ENCODE measurements at places on chromosomes 7 and 10. TPM values are rescaled to one million over a fixed set of nuclear protein-coding genes. Genes with fewer than 3 reads are reported as not detected.

- H3K27ac ChIP-seq = no peak overlapping the region
- no peak overlapping the region for H3K4me3 ChIP-seq
- H3K36me3 ChIP-seq = no peaks in the 10 kb centered on the region
- DNase-seq = no peak
These were observed 190.9 kb downstream of the XPNPEP1 start for GRCh38 chr10:109732254-109732965.

DNA sequence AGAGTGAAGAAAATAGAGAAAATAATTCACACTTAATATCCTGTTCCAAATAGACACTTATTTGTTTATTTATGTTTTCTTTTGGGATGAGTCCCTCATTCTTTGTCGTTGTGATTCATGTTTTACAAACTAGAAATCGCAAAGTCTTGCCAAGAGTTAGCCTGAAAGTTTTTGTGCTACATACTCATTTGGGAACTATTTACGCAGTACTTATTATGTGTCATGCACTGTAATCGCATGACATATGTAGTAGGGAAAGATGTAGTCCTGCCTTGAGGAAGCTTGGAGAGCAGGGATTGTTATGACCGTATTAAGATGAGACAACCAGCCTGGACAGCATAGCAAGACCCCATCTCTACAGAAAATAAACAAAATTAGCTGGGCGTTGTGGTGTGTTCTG lies 189.3 kb downstream of the ABCA13 start:
- H3K27me3 ChIP-seq = no peaks in the 10 kb centered on the region
- H3K4me1 ChIP-seq = no peaks in the 10 kb centered on the region
- no peak overlapping the region for H3K27ac ChIP-seq
- no peak overlapping the region for H3K4me3 ChIP-seq
- H3K36me3 ChIP-seq = no peaks in the 10 kb centered on the region

DNA sequence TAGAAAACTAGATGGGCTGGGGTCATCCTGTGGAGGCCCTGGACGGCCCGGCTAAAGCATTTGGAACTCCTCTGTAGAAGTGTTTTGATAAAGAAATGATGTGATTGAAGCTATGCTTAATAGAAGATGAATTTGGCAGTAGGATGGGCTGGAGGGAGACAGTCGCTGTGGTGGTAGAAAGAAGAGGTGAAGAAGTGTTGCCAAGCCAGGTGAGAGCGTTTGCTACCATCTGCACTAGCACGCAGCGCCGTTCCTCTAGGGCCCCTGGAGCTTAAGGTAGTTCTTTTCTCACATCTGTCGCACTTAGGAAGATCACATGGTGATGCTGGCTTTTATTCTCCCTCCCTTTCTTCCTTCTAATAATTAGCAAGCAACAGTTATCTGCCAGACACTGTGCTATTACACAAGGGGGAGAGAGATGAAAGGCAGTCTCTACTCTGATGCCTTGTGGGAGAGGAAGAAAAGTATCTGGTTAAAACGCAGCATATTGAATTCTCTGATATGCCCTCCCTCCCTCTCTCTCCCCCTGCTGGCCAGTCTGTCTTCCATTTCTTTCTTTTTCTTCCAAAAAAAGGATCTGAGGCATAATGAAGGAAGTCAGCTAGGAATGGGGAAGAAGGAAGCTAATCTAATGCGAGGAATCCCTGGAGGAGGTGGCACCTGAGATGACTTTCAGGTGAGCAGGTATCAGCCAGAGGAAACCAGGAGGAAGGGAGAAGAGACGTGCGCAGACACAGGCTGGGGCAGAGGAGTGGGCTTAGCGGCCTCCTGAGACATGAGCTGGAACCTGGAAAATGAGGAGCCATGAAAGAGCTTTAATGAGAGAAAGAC lies 162.3 kb upstream of the KLF14 start:
- peak overlapping the region; percentile 74 for H3K27ac ChIP-seq
- H3K4me1 ChIP-seq = peaks cover 82% of the 10 kb centered on the region
- H3K27me3 ChIP-seq = no peaks in the 10 kb centered on the region
- DNase-seq = no peak

The WDR86 gene
- 1.1 TPM for total RNA-seq

- H3K4me1 ChIP-seq = no peaks in the 10 kb centered on the region
- no peak overlapping the region for H3K27ac ChIP-seq
- no peaks in the 10 kb centered on the region for H3K36me3 ChIP-seq
- H3K27me3 ChIP-seq = peaks cover 2% of the 10 kb centered on the region
- no peak overlapping the region for H3K4me3 ChIP-seq
These were observed 513.8 kb upstream of the AKR1E2 start for GRCh38 chr10:4312051-4312835.

The MRC1 gene
- total RNA-seq = not detected

GRCh38 chr7:36820527-36821170 lies 96.4 kb upstream of the AOAH start:
- H3K4me1 ChIP-seq = no peaks in the 10 kb centered on the region
- no peak overlapping the region for H3K4me3 ChIP-seq
- DNase-seq = no peak
- H3K36me3 ChIP-seq = peaks cover 5% of the 10 kb centered on the region
- no peak overlapping the region for H3K27ac ChIP-seq

The CABCOCO1 gene
- not detected for total RNA-seq

GRCh38 chr7:48411619-48412018 lies 240.4 kb downstream of the ABCA13 start:
- no peak for DNase-seq
- no peaks in the 10 kb centered on the region for H3K36me3 ChIP-seq
- H3K27me3 ChIP-seq = no peaks in the 10 kb centered on the region

DNA sequence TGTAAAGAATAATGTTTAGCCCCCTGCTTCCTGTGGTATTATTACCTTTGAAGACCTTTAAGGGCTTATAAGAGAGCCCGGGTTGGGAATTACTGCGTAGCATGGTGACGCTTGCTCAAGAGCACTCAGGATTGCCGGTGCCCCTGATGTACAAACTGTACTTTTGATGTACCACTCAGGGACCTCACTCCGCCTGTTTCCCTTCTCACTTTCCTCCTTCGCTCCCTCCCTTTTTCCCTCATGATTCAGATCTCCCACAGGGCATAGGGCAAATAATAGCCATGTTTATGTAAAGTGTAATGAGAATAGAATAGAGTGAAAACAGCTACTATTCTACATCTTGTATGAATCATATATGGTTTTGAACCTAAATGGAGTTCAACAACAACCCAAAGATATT lies 77.8 kb upstream of the PDCD4 start:
- peaks cover 3% of the 10 kb centered on the region for H3K27me3 ChIP-seq
- DNase-seq = no peak
- H3K4me3 ChIP-seq = no peak overlapping the region
- no peaks in the 10 kb centered on the region for H3K36me3 ChIP-seq
- H3K27ac ChIP-seq = no peak overlapping the region
- H3K4me1 ChIP-seq = no peaks in the 10 kb centered on the region

DNA sequence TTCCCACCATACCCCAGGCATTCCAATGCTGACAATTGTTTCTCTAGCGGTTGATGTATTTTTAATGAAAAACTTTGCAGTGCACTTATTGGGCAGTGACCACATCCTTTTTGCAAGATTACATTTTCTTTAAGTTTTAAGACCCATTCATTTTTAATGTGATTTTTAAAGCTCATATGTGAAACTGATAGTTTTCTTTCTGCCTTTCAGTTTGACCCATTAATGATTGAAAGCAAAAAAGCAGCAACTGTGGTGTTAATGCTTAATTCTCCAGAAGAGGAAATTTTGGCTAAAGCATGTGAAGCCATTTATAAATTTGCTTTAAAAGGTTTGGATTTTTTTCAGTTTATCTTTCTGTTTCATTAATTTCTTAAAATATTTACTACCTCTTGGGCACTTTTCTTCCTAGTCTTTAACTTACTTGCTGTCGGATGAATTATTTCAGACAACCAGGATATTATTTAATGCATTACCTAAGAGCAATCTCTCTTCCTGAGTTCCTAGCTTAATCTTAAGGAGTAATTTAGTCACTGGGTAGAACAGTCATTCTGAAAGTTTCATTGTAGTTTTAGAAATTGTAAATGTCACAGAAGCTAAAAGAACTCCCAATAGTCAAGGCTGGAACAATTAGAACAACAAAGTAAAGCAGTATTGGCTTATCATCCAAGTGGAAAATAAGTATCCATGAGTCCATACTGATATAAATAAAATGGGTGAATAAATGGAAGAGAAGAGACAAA lies 18.3 kb downstream of the ARMC3 start:
- no peak for DNase-seq
- H3K4me3 ChIP-seq = no peak overlapping the region
- peaks cover 13% of the 10 kb centered on the region for H3K4me1 ChIP-seq
- peaks cover 4% of the 10 kb centered on the region for H3K36me3 ChIP-seq
- no peak overlapping the region for H3K27ac ChIP-seq

The RAB19 gene
- 4.3 TPM for total RNA-seq

DNA sequence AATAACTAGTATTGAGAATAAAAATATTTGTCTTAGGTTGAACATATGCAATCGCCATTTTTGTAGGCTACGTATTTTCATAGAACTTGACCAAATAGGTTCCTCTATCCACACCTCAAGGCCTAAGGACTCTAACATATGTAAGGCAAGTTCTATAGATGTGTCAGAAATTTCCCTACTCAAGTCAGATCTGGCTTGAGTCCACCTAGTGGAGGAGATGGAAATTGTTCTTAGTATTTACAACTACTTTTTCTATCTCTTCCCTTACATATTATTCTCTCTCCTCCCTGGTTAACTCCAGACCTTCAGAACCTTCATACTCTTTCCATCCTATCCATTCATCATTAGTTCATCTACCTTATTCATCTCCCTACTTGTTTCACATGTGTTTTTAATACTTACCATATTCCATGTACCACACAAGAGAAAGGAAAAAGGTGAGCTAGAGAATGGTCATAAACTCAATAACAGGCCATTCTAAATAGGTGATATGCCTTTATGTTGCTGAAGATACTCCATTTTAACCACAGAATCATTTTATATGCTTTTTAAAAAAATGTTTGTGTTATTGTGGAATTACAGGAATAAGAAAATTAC lies 174.5 kb upstream of the HDAC9 start:
- H3K4me3 ChIP-seq = no peak overlapping the region
- no peak overlapping the region for H3K27ac ChIP-seq
- no peaks in the 10 kb centered on the region for H3K27me3 ChIP-seq
- no peaks in the 10 kb centered on the region for H3K36me3 ChIP-seq
- no peaks in the 10 kb centered on the region for H3K4me1 ChIP-seq

GRCh38 chr7:80790877-80791276 lies 128.0 kb downstream of the SEMA3C start:
- no peaks in the 10 kb centered on the region for H3K4me1 ChIP-seq
- no peaks in the 10 kb centered on the region for H3K36me3 ChIP-seq
- no peaks in the 10 kb centered on the region for H3K27me3 ChIP-seq
- no peak overlapping the region for H3K4me3 ChIP-seq
- DNase-seq = no peak

DNA sequence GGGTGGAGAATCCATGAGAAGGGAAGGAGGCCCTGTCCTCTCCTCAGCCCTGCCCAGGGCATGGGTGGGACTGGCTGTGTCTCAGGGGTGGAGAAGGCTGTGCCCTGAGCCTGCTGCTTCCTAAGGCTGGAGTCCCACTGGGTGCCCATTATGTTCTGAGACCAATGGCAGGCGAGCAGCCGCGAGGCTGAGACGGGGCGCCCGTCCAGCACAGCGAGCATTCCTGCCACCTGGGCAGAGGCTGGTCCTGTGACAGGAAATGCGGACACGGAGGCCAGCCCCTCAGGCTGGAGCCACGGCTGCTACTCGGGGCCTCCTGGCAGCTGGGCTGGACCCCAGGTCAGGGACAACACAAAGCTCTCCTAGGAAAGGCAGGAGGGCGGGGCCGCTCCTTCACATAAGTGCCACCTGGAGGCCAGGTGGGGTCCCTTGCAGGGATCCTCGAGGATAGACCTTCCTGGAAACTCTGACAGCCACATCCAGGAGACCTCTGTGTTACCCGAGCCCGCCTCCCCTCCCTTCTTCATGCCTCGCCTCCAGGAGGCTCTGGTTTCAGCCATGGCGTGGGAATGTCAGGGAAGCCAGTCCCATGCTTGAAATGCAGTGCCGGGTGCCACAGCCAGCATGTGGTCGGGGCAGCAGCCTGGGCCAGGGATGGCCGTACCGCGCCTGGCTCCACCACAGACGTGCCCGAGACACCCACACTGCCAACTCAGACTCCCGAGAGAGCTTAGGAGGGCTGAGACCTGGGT lies 173.9 kb downstream of the USP6NL start:
- no peak overlapping the region for H3K27ac ChIP-seq
- no peak overlapping the region for H3K4me3 ChIP-seq
- no peak for DNase-seq
- no peaks in the 10 kb centered on the region for H3K36me3 ChIP-seq
- peaks cover 20% of the 10 kb centered on the region for H3K4me1 ChIP-seq

GRCh38 chr10:94192974-94193373 lies 169.8 kb downstream of the NOC3L start:
- H3K27me3 ChIP-seq = peaks cover 7% of the 10 kb centered on the region
- H3K4me1 ChIP-seq = no peaks in the 10 kb centered on the region
- DNase-seq = no peak
- no peak overlapping the region for H3K4me3 ChIP-seq
- no peaks in the 10 kb centered on the region for H3K36me3 ChIP-seq

The CLCN1 gene
- not detected for total RNA-seq

The ACTL6B gene
- not detected for total RNA-seq

- peak; percentile 93 for DNase-seq
- H3K4me1 ChIP-seq = peaks cover 57% of the 10 kb centered on the region
- peak overlapping the region; percentile 84 for H3K27ac ChIP-seq
- peak overlapping the region; percentile 24 for H3K4me3 ChIP-seq
- H3K36me3 ChIP-seq = peaks cover 15% of the 10 kb centered on the region
These were observed 6.1 kb upstream of the VCL start for GRCh38 chr10:73991884-73992245.

The EPDR1 gene
- total RNA-seq = 0.18 TPM

The PARD3 gene
- 0.15 TPM for total RNA-seq

The CPA1 gene
- total RNA-seq = not detected

The ZC3HAV1L gene
- 17.8 TPM for total RNA-seq

DNA sequence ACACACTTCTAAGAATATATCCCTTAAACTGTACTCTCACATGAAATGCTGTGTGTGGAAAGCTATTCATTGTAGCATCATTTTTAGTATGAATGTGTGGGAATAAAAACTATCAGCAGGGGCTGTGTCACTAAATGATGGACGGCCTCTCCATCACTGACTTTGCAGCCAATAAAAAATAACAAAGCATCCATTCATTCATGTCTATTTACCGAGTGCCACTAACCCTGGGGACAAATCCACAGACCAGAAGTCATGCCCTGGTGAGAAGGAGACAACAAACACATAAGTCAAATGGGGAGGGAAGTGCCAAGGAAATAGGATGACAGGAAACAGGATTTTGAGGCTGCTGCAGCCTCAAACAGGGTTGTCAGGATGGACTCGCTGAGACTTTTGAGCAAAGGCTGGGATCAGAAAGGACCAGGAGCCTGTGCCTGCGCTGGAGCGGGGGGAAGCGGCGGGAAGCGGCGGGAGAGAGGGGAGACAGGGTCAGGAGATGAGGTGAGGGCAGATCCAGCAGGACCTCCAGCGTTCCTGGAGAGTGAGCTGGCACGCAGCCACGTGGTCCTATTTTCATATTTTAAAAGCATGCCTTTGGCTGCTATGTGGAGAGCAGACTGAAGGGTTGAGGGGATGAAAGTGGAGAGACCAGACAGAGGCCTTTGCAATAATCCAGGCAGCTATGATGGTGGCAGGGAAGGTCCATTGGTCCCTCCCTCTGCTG lies 2.2 kb upstream of the NOM1 start:
- peaks cover 4% of the 10 kb centered on the region for H3K36me3 ChIP-seq
- peaks cover 43% of the 10 kb centered on the region for H3K27me3 ChIP-seq
- peak overlapping the region; percentile 15 for H3K4me3 ChIP-seq
- H3K4me1 ChIP-seq = peaks cover 26% of the 10 kb centered on the region

The GPR158 gene
- total RNA-seq = not detected

Measured in activated CD4-positive, alpha-beta memory T cell treated with anti-CD3 and anti-CD28 coated beads, Interleukin-2, amount 10 ng/mL, durations not matched to agents 7 days and 5 days (primary cell).